Stimulated activated CD4-positive, alpha-beta T cell treated with anti-CD3 and anti-CD28 coated beads, Interleukin-4, amount 100 ng/mL, for 24 hours (primary cell): ENCODE measurements at places on chromosomes 11 and 22.

DNA sequence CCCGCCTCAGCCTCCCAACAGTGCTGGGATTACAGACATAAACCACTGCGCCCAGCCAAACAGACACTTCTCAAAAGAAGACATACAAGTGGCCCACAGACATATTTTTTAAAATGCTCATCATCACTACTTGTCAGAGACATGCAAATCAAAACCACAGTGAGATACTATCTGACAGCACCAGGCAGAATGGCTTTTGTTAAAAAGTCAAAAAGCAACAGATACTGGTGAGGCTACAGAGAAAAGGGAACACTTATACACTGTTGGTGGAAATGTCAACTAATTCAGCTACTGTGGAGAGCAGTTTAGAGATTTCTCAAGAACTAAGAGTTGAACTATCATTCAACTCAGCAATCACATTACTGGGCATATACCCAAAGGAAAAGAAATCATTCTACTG, 67.0 kb downstream of the ARHGAP20 start:
- DNase-seq = no peak

GRCh38 chr11:14312736-14313438, 46.1 kb downstream of the RRAS2 start:
- DNase-seq = no peak

GRCh38 chr22:47113853-47114415, 351.5 kb downstream of the TBC1D22A start:
- DNase-seq = no peak

DNA sequence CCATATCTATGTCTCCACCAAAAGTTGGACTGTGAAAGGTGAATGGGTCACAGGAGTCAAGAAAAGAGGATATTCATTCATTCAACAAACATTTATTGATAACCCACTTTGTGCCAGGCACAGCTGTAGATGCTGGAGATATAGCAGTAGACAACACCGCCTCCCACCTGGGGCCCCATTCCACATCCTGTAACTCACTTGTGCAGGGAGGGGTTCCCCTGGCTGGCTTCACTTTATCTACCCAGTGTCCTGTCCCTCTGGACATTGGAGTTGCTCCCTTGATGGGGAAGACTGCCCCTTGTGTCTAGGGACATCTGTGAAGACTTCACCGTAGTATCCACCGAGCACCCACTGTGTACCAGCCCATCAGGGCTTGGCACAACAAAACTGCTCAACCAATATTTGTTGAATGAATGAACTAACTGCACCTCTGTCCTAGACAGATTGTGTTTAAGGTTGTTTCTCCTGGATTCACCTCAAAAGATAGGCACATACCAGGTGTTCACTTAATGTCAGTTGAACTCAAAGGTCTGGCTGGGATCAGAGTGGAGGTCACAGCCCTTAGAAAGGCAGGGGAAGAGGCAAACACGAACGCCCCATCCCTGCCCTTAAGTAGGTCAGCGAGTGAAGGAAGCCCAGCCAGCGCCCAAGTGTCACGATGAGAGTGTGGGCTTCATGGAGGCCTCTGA, 1.4 kb upstream of the OVOL1 start:
- no peak for DNase-seq

DNA sequence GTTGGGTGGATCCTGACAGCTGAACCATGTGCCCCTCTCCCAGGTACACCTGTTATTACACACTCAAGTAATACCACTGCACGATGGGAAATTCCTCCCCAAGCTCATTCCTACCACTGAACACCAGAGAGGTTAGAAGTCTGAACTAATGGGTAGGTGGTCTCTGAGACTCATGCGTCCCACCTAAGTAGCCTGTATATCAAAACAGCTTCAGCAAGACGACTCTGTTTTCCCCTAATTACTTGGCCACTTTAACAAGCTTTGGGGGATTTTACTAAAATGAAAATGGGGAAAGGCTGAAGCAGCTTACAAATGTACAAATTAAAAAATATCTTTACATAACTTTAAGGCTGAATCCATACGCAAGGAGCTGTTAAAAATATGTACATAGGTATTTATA, 29.4 kb downstream of the LGR4 start:
- no peak for DNase-seq
